Iris pigment epithelial cell (primary cell): ENCODE measurements at places on chromosomes 6 and 20.

DNA sequence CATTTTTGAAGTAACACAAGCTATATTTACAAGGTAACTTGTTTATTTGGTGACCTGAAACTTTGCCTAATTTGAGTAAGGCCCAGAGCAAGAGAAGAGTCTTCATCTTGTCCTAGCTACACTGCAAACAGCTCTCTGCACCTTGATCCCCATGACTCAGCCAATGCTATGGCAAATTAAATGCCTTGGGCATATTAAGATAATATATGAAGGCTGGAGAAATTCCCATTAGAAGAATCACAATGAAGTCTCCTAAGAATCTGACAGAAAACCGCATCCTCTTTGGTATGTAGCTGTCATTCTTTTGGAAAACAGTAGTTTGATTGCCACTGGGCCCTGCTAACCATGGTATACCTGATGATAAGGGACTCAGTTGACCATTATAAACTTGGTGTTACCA is 204.5 kb downstream of the UBE3D start:
- no peak for DNase-seq

DNA sequence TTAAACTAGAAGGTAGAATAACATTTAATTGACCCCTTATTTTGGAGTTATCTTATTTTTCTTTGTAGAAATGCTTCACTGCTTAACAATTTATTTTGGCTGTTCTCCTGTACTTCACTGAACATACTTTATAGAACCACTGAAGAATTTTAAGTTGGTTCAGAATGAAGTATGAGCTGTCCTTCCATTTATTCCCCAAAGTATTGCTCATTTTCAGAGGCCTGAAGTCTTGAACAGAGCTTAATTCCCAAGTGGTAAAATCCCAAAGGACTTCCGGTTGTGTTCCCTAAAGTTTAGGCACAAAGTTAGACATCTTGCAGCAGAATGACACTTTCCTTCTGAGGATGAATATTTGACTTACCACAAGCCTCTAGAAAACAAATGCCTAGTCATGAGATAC is 233.3 kb downstream of the TINAG start:
- DNase-seq, result no peak

- no peak for DNase-seq
These were observed 162.5 kb downstream of the DLL1 start for GRCh38 chr6:170128346-170128745.

- DNase-seq, result peak; percentile 74
These were observed 38.2 kb downstream of the C6orf132 start for GRCh38 chr6:42104095-42104803.

GRCh38 chr6:164085091-164086075 is 670.9 kb downstream of the QKI start:
- peak; percentile 9 for DNase-seq

GRCh38 chr6:73704260-73704659 is 8.3 kb downstream of the CD109 start:
- peak; percentile 98 for DNase-seq

GRCh38 chr20:62349556-62350097 is 17.5 kb downstream of the LAMA5 start:
- DNase-seq, result no peak

- no peak for DNase-seq
These were observed 66.2 kb downstream of the ROS1 start for GRCh38 chr6:117359581-117359980.

DNA sequence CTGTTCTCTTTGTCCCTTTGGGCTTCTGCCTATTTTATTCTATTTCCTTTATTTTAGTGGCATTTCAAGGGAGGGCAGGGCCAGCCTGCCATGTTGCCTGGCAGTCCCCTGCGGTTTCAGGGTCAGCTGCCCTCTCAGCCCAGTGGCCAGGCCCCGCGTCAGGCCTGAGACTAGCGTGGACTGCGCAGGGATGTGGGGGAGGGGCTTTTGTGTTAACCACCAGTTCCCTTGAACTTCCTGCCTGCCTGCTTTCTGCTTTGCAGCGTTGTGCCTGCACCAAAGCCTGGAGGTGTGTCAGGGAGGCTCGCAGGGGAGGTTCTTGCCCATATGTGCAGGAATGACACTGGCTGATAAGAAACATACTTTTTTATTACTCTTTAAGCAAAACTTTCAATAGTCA is 157.6 kb downstream of the SLC35B3 start:
- DNase-seq, result no peak

GRCh38 chr20:51616060-51616459 is 73.5 kb upstream of the NFATC2 start:
- DNase-seq, result no peak

DNA sequence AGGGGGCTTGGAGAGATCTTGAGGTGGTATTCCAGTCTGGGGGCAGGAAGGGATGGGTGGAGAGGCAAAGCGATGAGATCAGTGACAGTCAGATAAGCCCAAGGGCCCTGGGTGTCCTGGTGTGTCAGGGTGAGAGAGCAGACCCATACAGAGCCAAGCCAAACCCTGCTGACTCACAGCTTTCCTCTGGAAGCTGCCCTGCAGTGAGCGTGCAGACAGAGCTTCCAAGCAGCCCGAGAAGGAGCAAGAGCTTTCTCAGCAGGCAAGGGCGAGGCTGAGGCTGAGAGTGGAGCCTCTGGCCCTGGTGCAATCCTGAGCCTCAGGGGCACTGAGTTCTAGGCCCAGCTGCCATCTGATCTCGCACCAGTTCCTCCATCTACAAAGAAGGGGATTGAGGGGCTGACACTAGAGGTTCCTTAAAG is 91.1 kb upstream of the HIVEP1 start:
- DNase-seq, result peak; percentile 92

- no peak for DNase-seq
These were observed 74.6 kb downstream of the EPM2A start for GRCh38 chr6:145660676-145661075.

GRCh38 chr6:116381000-116381399 is 10.3 kb downstream of the DSE start:
- no peak for DNase-seq

DNA sequence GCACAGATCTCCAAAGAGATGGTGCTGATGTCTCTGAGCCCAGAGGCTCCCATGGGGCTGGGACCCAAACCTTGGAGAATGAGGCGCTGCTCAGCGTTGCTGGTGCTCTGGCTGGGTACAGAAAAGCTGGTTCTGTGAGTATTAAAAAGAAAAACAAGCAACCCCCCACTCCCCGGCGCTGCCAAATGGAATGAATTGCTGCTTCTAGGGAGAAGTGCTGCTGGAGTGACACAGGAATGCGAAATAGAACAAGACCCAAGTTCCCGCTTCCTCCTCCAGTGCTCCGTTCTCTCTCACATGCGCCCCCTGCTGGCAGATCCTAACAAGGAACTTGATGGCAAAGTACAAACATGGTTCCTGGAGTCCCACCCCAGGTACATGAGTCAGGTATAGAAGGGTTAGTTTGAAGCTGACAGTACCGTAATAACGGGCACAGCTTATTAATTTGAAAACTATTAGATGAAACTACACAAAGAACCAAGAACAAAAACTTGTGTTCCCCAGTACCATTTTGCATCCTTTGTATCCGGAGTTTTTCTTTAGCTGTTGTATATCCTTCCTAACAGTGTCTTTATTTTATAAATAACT is 2.1 kb upstream of the DDX27 start:
- peak; percentile 86 for DNase-seq

DNA sequence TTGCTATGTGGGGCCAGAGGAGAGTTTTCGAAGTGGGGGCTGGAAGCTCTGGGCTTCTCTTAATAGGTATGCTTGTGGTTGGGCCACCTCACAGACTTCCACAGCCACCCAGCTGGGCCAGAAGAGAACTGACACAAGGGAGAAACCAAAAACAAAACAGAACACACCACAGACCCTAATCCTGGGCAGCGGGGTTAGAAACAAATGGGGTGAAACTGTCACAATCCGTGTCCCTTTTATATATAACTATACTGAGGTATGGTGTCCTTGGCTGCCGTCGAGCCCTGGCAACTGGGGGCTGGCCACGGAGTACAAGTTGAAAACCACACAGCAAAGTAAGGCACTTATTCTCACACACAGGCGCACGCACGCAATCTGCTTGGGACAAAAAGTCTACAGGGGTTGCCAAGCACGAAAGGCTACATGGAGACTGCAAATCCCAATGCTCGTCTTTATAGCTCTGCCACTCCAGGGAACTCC is 78.3 kb downstream of the TRAM2 start:
- DNase-seq, result no peak

DNA sequence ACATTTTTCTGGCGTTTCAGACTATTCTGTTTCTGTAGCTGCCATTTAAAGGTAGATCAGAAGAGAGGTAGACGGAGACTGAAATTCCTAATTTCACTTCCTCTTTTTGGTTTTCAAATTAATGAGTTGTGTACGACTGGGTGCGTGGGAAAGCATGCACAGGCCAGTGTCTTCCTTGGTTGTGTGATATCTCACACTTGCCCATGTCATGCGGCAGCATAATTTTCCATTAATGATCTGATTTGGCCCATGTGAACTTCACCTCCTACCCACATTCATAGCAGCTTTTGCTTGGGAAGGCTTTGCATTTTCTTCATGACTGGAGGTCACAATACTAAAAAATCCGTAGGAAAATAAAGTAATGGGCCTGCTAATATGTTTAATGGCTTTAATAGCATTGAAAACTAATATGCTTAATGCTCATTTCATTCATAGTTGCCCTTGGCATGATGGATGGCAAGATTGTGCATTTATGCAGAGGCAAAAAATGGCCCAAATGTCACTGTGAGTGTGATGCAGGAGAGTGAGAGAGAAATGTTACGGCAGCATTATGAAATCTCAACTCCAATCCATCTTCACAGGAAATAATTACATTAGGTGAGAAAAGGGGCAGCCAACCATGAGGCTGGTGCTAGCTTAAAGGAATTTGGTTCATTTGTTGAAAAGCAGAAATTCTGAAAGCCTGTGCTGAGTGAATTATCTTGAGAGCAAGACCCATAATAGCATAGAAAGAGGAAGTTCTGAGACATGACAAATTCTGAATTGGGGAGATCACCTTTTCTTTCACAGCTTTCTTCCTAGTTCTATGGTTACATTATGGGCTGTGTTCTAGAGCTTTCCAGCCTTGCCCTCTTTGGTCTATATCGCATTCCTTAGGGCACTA is 69.0 kb upstream of the UST start:
- DNase-seq, result no peak

DNA sequence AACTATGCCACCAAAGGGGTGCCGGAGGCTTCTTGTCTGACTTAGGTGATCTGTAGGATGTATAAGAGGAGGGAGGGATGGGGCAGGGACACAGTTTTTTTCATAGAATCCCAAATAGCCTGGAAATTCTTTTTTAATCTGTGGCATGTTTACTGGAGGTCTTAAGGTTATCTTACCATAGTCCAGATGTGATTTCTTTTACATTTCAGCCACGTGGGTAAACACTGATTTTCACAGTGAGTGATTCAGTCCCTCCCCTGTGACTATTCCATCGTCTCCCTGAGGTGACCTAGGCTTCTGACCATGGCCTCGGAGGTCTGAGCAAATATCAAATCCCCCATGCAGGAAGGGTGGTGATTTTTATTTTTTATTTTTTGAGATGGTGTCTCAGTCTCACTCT is 67.7 kb downstream of the AKAP12 start:
- DNase-seq, result no peak

GRCh38 chr6:106145741-106146227 is 59.6 kb downstream of the PRDM1 start:
- peak; percentile 30 for DNase-seq

GRCh38 chr20:10462516-10462915 is 27.4 kb downstream of the SLX4IP start:
- no peak for DNase-seq

DNA sequence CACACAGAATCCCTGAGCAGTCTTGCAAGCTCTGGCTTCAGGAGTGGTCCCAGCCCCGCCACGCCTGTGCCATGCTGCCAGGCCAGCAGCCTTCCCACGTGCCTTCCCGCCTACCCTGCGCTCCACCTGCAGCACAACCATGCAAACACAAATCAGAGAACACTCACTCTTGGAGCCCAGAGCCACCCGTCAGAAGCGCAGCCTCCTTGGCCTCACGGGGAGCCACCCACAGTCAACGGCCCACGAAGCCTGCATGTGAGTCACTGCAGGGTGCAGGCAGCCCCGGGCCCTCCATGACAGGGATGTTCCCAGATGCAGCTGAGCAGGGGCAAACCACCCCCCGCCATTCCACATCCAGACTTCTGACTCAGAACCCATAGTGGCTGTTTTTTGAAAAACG is 217.0 kb downstream of the DLL1 start:
- DNase-seq, result no peak

GRCh38 chr6:104595311-104595820 is 264.4 kb downstream of the HACE1 start:
- peak; percentile 34 for DNase-seq

GRCh38 chr6:148738946-148739821 is 7.6 kb upstream of the UST start:
- DNase-seq, result peak; percentile 25

- peak; percentile 98 for DNase-seq
These were observed 185.3 kb downstream of the OGFRL1 start for GRCh38 chr6:71473926-71474325.

GRCh38 chr20:17423782-17424181 is 107.4 kb downstream of the BFSP1 start:
- DNase-seq, result no peak

GRCh38 chr20:4160761-4161305 is 145.5 kb upstream of the RNF24 start:
- peak; percentile 67 for DNase-seq

DNA sequence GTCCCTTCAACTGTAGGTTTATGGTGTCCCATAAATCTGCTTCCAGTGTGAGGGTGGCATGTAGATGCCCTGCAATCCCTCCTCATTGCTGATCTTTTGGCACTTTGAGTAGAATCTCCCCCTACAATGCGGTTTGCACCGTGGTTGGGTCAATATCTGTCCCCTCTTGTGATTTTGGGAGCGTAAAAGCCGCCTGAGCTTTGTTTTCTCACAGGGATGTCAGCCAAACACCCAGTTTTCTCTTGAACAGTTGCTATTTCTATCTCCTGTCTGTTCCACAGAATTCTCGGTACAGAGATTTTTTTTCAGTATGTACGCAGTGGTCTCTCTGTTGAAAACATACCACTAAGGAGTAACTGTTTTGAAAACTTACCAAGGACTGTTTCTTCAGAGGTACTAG is 21.8 kb downstream of the CDS2 start:
- DNase-seq, result no peak

GRCh38 chr6:143286251-143286795 is 164.2 kb downstream of the ADAT2 start:
- peak; percentile 51 for DNase-seq

- peak; percentile 31 for DNase-seq
These were observed 142.0 kb downstream of the UST start for GRCh38 chr6:148888856-148889255.

GRCh38 chr6:54846243-54846856 is at the start of gene FAM83B:
TSS of gene FAM83B (plus strand) at chr6:54846771. CDS start at chr6:54870247, 23,476 bp downstream.
- peak; percentile 10 for DNase-seq

- no peak for DNase-seq
These were observed 1089.3 kb upstream of the DEFB115 start for GRCh38 chr20:30168025-30168799.

- peak; percentile 90 for DNase-seq
These were observed 87.9 kb upstream of the CDYL start for GRCh38 chr6:4687989-4688947.
